ENCODE measurements at places on chromosomes 6 and 20.

DNA sequence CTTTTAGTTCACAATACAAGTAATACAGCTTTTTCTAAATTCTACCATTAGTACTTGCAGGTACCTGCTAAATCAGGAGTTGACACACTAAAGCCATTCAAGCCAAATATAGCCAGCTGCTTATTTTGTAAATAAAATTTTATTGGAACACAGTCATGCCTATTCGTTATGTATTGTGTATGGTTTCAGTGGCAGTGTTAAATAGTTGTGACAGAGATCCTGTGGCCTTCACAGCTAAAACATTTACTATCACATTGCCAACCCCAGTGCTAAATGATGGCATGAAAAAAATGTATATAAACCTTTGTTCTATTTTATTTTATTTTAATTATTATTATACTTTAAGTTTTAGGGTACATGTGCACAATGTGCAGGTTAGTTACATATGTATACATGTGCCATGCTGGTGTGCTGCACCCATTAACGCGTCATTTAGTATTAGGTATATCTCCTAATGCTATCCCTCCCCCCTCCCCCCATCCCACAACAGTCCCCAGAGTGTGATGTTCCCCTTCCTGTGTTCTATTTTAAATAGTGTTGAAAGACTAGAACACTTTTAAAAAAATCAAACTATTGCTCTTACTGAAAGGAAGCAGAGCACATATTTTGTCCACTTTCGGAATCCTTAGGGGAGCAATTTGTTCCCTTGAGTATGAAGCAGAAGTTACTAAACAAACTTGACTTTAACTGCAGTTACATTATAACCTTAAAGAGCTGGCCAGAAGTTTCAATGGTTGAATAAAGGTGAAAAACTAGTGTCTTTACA is 115.7 kb downstream of the PRIM2 start:
- no peak for DNase-seq

DNA sequence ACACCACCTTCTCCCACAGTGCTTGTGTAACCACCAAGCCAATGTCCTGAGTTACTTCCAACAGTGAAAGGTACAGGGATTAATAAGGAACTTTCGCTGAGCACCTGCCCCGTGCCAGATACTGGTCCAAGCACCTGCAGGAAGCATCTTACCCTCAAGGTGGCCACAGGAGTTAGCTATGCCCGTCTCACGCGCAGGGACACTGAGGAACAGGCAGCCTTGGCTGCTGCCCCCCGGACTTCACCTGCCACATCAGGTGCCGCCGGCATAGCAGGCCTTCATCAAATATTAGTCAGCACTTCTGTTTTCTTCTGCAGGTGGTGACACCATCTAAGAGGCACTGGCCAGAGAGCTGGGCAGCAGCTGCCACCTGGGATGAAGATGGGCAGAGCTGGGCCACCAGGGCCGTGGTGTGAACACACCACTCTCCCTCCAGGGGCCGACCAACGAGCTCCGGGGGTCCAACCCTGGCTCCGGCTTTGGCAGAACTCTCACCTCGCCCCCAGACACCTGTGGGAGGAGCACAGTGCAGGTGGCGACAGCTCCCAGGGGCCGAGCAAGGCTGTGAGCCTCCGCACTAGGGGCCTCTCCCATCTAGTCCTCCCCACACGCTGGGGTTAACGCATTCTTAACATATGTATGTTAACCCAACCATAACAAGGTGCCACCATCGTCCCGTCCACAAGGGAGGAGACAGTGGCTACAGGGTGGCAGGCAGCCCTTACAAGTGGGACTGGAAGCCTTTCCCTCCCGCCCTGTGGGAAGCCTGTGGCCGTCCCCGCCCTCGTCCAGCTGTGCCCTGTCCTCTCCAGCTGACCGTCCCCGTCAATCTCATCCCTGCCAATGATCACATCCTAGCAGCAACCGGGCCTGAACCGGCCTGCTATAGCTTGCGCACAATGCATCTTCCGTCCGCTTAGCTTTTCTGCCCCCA is 2.9 kb upstream of the PPDPF start:
- DNase-seq: no peak

DNA sequence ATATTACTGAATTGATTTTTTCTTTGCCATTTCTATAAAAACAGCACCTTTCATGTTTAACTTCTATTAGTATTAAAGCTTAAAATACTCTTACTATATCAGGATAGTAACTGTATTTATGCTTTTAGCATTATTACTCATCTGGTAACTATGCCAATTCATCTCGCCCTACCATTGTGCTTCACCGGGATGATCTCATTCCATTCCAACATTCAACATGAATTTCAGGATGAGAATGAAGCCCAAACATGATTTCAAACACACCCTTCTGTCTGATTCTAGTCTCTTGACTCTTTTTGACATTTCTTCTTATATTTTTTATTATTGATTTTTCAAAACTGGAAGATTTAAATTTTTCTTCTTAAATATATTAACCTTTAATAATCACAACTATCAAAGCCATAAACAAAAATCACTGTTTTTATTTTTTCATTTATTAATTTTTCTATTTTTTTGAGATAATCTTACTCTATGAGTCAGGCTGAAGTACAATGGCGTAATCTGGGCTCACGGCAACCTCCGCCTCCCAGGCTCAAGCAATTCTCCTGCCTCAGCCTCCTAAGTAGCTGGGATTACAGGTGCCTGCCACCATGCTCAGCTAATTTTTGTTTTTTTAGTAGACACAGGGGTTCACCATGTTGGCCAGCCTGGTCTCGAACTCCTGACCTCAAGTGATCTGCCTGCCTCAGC is 46.7 kb downstream of the GJA1 start:
- DNase-seq: no peak

DNA sequence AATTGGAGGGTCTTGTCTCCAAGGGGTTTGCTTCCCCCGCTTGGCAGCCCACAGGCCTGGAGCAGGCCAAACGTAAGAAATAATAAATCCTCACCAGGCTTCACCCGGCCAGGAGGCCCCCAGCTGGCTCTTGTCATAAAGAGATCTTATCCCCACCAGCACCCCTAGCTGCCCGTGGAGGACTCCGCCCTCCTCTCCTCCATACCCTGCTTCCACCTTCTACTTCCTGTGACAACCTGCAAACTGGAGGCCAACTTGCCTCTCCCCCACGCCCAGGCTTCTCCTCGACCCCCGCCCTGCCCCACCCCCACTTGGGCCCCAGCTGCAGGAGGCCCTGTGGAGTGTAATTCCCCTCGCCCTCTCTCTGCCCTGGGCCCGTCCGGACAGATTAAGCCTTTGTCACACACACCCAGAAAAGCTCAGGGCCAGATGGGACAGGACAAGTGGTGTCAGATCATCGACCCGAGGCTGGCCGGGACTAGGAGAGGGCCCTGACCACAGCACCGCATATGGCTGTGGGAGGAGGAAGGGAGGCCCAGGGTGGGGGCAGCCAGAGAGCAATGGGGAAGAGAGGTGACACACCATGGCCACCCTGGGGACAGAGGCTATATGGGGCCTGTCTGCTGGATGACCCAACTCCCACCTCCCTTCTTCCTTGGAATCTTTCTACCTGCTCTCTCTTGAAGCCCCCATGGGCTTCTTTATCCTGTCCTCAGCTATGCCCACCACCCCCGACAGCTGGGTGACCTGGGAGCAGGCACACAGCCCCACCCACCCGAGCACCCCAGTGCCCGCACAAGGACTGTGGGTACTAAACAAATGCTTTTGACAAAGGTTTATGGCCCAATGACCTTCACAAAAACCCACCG is 3.9 kb downstream of the NOL4L start:
- DNase-seq: no peak

DNA sequence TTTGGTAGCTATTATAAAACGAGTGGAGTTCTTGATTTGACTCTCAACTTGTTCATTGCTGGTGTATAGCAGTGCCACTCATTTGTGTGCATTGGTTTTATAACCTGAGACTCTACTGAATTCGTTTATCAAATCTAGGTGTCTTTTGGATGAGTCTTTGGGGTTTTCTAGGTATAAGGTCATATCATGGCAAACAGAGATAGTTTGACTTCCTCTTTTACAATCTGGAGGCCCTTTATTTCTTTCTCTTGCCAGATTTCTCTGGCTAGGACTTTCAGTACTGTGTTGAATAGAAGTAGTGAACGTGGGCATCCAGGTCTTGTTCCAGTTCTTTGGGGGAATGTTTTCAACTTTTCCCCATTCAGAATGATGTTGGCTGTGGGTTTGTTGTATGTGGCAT is 38.8 kb downstream of the SUMO4 start:
- no peak for DNase-seq

- DNase-seq: no peak
Observed at GRCh38 chr6:53107091-53107490, 41.5 kb downstream of the GCM1 start.

DNA sequence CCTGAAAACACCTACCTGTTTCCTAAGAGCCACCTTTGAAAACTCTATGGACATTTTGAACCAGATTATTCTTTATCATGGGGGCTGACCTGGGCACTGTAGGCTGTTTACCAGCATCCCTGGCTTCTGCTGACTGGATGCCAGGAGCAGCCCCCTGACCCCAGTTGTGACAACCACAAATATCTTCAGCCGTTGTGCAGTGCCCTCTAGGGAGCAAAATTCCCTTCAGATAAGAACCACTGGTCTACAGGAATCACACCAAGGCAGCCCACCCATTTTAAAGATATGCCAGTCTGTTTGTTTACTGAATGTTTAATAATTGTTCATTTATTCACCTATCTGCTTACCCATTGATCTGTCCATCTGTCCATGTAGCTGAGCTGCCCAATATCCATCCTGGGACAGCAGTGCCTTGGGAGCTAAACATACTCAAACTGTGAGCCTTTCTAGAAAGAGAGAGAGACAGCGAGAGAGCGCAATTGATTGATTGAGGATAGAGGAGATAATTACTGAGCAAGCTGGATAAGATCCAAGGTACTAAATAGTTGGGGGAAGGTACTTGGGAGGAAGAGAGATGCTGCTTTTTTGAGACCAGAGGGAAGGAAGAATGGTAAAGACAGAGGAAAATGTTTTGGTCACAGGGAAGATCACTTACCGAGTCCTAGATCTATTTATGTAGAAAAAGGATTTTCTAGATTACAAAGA is 276.8 kb downstream of the NRN1 start:
- no peak for DNase-seq

DNA sequence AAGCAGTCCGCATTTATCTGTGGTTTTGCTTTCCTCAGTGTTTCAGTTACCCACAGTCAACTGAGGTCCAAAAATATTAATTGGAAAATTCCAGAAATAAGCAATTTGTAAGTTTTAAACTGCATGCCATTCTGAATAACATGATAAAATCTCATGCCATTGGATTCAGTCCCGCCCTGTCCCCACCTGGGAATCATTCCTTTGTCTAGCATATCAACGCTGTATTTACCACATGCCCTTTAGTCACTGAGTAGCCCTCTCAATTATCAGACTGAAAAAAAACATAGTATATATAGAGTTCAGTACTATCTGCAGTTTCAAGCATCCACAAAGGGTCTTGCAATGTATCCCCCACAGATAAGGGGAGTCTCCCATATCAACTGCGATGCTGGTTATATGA is 17.1 kb downstream of the RANBP9 start:
- DNase-seq: no peak

DNA sequence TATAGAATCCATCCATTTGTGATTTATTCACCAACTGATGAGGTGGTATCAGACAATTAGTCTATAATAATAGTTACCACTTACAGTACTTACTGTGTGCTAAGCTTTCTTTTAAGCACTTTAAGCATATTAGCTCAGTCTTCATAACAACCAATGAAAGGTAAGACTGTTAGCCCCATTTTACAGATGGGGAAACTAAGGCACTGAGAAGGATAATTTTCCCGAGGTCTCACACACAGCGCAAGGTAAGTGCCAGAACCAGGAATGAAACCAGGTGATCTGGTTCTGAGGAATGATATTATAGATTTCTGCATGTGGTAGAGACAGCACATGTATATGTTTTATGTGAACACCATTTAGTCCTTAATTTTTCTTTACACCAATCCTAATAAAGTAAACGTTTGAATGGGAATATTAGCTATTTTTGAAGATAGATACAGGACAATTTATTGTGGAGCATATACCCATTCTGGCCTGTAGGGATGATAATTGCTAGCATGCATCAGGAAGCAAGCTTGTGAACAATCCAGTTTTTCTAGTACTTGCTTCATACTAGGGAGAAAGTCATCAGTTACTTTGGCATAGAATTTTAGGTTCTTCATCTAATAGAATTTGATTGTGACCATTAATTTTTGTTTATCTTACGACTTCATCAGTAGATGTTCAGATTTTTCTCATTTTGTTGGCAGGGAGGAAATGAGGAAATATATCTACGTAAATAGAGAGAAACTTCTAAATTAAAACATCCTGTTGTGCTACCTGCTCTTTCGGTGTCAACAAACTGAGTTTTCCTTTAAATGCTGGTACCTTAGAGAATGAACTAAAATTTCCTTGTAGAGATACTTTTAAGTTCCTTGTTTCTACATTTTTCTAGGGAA is 3.0 kb downstream of the YWHAB start:
- DNase-seq: no peak

DNA sequence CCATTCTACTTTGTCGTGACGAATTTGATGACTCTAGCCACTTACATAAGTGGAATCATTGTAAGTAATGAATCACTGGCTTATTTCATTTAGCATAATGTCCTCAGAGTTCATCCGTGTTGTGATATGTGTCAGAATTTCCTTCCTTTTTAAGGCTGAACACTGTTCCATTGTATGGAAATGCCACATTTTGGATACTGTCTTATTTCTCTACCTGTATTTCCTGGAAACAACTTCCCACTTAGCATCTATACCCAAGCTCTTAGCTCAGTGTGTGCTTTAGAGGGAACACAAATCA is 28.8 kb upstream of the GGTLC1 start:
- no peak for DNase-seq

DNA sequence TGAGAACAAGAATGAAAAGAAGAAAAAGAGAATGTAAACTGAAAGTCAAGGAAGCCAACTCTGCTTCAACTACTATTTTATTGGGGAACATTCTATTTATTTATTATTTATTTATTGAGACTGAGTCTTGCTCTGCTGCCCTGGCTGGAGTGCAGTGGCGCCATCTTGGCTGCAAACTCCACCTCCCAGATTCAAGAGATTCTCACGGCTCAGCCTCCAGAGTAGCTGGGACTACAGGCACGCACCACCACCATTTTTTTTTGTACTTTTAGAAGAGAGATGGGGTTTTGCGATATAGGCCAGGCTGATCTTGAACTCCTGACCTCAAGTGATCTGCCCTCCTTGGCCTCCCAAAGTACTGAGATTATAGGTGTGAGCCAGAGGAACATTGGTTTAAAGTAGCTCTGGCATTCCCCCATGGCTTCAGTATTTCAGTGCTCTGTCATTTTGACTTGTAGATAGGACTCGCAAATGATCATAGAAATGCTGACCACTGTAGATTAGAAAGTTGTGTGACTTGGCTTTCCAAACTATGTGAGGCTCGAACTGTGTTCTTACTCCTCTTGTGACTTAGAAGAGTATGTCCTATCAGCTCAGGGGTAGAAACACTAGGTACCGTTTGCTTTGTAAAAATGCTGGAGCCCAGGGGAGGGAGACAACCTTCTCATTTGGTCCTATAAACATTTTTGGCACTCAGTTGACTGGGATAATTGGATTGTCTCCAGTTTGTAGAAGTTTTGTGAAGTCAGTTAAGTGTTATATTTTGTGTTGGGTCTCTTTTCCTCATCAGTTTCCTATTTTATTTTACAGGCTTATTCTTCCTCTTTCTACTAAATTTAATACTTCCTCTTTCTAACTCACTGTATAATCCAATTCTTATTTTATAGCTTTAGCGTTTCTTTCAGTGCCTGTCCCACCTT is 544.9 kb upstream of the CITED2 start:
- no peak for DNase-seq

- DNase-seq: no peak
Observed at GRCh38 chr20:631101-631500, 21.0 kb upstream of the TCF15 start.

- DNase-seq: no peak
Observed at GRCh38 chr20:46367234-46367633, 39.2 kb downstream of the ELMO2 start.
